ENCODE measurements at places on chromosomes 13 and 19. TPM values are rescaled to one million over a fixed set of nuclear protein-coding genes. Genes with fewer than 3 reads are reported as not detected.

ZNF223 gene
- 4.2 TPM for total RNA-seq

SPHK2 gene
- 14.4 TPM for total RNA-seq

OR4F17 gene
- total RNA-seq, result not detected

WDR87 gene
- total RNA-seq, result not detected

ANKRD10 gene
- 86.2 TPM for total RNA-seq

ZNF329 gene
- total RNA-seq, result 11.4 TPM

PSG11 gene
- total RNA-seq, result not detected

LGALS7B gene
- total RNA-seq, result not detected

ZNF135 gene
- 2.7 TPM for total RNA-seq

PCDH17 gene
- total RNA-seq, result not detected

NOVA2 gene
- not detected for total RNA-seq

EDDM13 gene
- not detected for total RNA-seq

RNF113B gene
- total RNA-seq, result not detected

CEACAM5 gene
- not detected for total RNA-seq

GRK1 gene
- total RNA-seq, result under 0.01 TPM

C19orf81 gene
- not detected for total RNA-seq

OVOL3 gene
- not detected for total RNA-seq

ZNF154 gene
- 2.3 TPM for total RNA-seq
